Kidney (tissue), 22 donors: ENCODE measurements at places on chromosomes 7 and 10. TPM values are rescaled to one million over a fixed set of nuclear protein-coding genes. Genes with fewer than 3 reads are reported as not detected.

DNA sequence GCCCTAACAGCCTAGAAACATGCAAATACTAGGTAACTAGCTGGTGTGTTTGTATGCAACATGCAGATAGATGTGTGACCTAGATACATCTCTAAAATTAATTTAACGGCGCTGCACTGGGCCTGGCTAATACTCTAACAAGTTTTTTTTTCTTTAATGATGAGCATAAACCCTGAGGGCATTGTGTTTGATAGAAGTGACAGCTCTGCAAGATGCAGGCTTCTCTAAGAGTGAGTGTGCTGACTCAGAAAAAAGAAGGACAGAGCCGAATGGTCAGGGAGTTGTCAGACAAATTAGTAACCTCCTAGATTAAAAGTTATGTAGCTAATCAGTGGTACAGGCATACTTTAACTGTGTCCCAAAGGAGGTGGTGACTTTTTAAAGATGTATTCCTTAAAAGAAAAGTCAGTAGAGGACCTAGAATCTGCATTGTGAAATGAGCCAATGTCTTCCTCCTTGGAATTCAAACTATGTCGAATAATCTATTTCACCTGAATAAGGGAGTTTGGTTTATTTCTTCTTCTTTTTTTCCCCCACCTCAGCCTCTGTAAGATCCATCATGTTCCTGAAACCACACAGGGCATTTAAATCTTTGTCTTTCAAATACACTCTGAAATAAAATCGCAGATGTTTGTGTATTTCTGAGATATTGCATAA, 315.1 kb downstream of the GFRA1 start:
- DNase-seq: no peak

- DNase-seq: no peak
These were observed 186.2 kb downstream of the REEP3 start for GRCh38 chr10:63707254-63707910.

DNA sequence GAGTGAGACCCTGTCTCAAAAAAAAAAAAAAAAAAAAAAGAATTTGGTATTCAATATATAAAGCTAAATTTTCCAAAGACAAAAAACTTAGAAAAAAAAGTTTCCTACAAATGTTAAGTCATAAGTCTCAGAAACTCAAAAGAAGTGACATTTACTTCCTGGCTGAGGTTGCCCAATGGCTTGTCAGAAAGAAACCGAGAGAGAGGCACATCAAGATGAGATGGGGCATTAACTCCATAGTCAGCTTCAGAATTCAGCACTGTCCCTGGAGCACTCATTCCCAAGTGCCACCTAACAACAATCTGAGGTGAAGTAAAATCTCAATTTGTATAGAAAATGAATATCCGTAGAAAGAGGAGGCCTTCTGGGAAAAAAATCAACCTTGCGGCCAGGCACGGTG, 6.8 kb upstream of the SPOCK2 start:
- no peak for DNase-seq

GRCh38 chr7:93148144-93148543, at the start of gene SAMD9L:
SAMD9L (minus strand) TSS chr7:93148385; CDS start chr7:93135971, 12,414 bp downstream.
- no peak for DNase-seq

- DNase-seq: no peak
These were observed 57.6 kb downstream of the NKX6-2 start for GRCh38 chr10:132728321-132728720.

- no peak for DNase-seq
These were observed 72.6 kb downstream of the KCNMA1 start for GRCh38 chr10:77564731-77565589.

DNA sequence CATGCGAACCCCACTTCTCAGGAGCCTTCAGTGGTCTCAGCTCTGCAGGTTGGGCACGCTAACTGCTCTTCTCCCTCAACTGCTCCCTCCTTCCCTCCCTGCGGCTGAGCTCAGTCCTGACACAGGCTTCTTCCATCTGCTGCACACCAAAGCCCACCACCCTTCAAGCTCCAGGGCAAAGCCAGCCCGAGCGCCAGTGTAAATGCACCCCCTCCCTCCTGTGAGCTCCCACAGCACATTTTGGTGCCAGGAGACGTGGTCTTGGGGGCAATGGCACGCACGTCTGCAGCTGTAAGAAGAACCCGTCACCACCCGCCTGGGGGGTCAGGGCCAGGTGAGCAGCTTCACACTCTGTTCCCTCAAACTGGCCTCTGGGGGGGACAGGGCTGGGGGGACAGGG, 15.9 kb downstream of the VIPR2 start:
- no peak for DNase-seq

The GIMAP5 gene
- polyA plus RNA-seq: 21.2 TPM

The LRRD1 gene
- not detected for polyA plus RNA-seq

The PPP1R9A gene
- polyA plus RNA-seq: 2.6 TPM

The TBC1D12 gene
- 4.4 TPM for polyA plus RNA-seq

The MDFIC gene
- polyA plus RNA-seq: 9.8 TPM
